B cell (primary cell): ENCODE measurements at places on chromosomes 7 and 10. TPM values are rescaled to one million over a fixed set of nuclear protein-coding genes. Genes with fewer than 3 reads are reported as not detected.

Gene FOXI2
- not detected in 2 replicates for polyA plus RNA-seq

Gene CACNB2
- not detected in 2 replicates for polyA plus RNA-seq

Gene TRIP6
- polyA plus RNA-seq = 6.7 and 6.8 TPM in 2 replicates

Gene EVX1
- polyA plus RNA-seq = not detected in 2 replicates

Gene RAB19
- 0.71 and 1.1 TPM in 2 replicates for polyA plus RNA-seq

Gene AKR1C4
- not detected in 2 replicates for polyA plus RNA-seq

Gene NEUROG3
- polyA plus RNA-seq = 0.09 TPM in 1 of 2 replicates, not detected in the other

Gene CALHM1
- polyA plus RNA-seq = 0.06 and 0.16 TPM in 2 replicates

Gene PBLD
- 0.40 and 0.42 TPM in 2 replicates for polyA plus RNA-seq

Gene STN1
- 18.4 and 24.5 TPM in 2 replicates for polyA plus RNA-seq

Gene FAM180A
- not detected in 2 replicates for polyA plus RNA-seq

Gene AFAP1L2
- polyA plus RNA-seq = 4.7 and 4.8 TPM in 2 replicates

Gene SPDYE16
- polyA plus RNA-seq = 0.22 and 0.34 TPM in 2 replicates

Gene FAM237B
- not detected in 2 replicates for polyA plus RNA-seq

Gene SH2D4B
- polyA plus RNA-seq = 0.06 and 0.09 TPM in 2 replicates

Gene MBL2
- polyA plus RNA-seq = not detected in 2 replicates

Gene ANKRD61
- 0.13 TPM in 1 of 2 replicates, not detected in the other for polyA plus RNA-seq

Gene MGAM2
- not detected in 2 replicates for polyA plus RNA-seq

Gene CCDC146
- polyA plus RNA-seq = 5.6 and 5.9 TPM in 2 replicates

Gene FAM171A1
- 0.04 and 0.09 TPM in 2 replicates for polyA plus RNA-seq

Gene UNCX
- polyA plus RNA-seq = not detected in 2 replicates

Gene TSPAN15
- 0.13 and 0.27 TPM in 2 replicates for polyA plus RNA-seq

Gene LRIT1
- not detected in 2 replicates for polyA plus RNA-seq

Gene ADCY1
- polyA plus RNA-seq = 0.04 and 0.12 TPM in 2 replicates

Gene ACSM6
- polyA plus RNA-seq = not detected in 2 replicates

Gene ARF5
- polyA plus RNA-seq = 234 and 248 TPM in 2 replicates

Gene DYDC2
- not detected in 2 replicates for polyA plus RNA-seq

Gene ACTL6B
- polyA plus RNA-seq = not detected in 2 replicates

Gene SFRP4
- polyA plus RNA-seq = not detected in 2 replicates

Gene MOGAT3
- polyA plus RNA-seq = not detected in 2 replicates

Gene SPDYE2B
- not detected in 2 replicates for polyA plus RNA-seq
